ENCODE measurements at places on chromosomes 4 and X. TPM values are rescaled to one million over a fixed set of nuclear protein-coding genes. Genes with fewer than 3 reads are reported as not detected.

VGLL1 gene
- not detected for total RNA-seq

BBS12 gene
- 4.1 TPM for total RNA-seq

WNK3 gene
- 0.15 TPM for total RNA-seq

SPANXD gene
- not detected for total RNA-seq

HTN1 gene
- total RNA-seq, result not detected

BRS3 gene
- not detected for total RNA-seq

RHOH gene
- not detected for total RNA-seq

GPR50 gene
- not detected for total RNA-seq

DDIT4L gene
- 2.7 TPM for total RNA-seq

CHIC2 gene
- total RNA-seq, result 46.9 TPM

RAB33A gene
- 1.8 TPM for total RNA-seq

MAP9 gene
- 2.1 TPM for total RNA-seq

UGT2B15 gene
- not detected for total RNA-seq

TMPRSS11A gene
- not detected for total RNA-seq

AIFM1 gene
- total RNA-seq, result 27.0 TPM

AGTR2 gene
- total RNA-seq, result not detected

SSX2B gene
- total RNA-seq, result not detected

ZDHHC9 gene
- total RNA-seq, result 19.0 TPM

CYSLTR1 gene
- not detected for total RNA-seq

LRCH2 gene
- 3.2 TPM for total RNA-seq

VCX2 gene
- total RNA-seq, result not detected

HEPH gene
- total RNA-seq, result 99.5 TPM

UGT2B17 gene
- total RNA-seq, result not detected

SAGE1 gene
- not detected for total RNA-seq

DUSP9 gene
- total RNA-seq, result not detected

SPATA4 gene
- total RNA-seq, result 0.15 TPM

SH2D1A gene
- not detected for total RNA-seq

TRPC5OS gene
- total RNA-seq, result not detected

CXorf38 gene
- total RNA-seq, result 2.9 TPM

GC gene
- not detected for total RNA-seq

TREX2 gene
- total RNA-seq, result 2.9 TPM

GABRE gene
- total RNA-seq, result 22.9 TPM

C4orf36 gene
- 2.8 TPM for total RNA-seq

TENM3 gene
- 0.08 TPM for total RNA-seq

ADGRG4 gene
- not detected for total RNA-seq

TEC gene
- 0.94 TPM for total RNA-seq

CLIC2 gene
- 5.5 TPM for total RNA-seq

BLOC1S4 gene
- 16.1 TPM for total RNA-seq

LRIT3 gene
- not detected for total RNA-seq

GPR78 gene
- total RNA-seq, result 1.4 TPM

EDNRA gene
- total RNA-seq, result 5.3 TPM

SPIN2A gene
- 0.15 TPM for total RNA-seq

MAGEC1 gene
- not detected for total RNA-seq

KLHL4 gene
- total RNA-seq, result 1.1 TPM

AFP gene
- total RNA-seq, result 0.59 TPM

SPATA18 gene
- total RNA-seq, result 24.5 TPM

TRIM61 gene
- total RNA-seq, result 1.1 TPM

FAM149A gene
- 2.3 TPM for total RNA-seq

YY2 gene
- 1.1 TPM for total RNA-seq

GPRASP1 gene
- total RNA-seq, result 6.2 TPM

RBMXL3 gene
- not detected for total RNA-seq

HERC5 gene
- total RNA-seq, result 1.1 TPM

STS gene
- 1.4 TPM for total RNA-seq

HMX1 gene
- total RNA-seq, result not detected

STAP1 gene
- total RNA-seq, result not detected

CT45A10 gene
- not detected for total RNA-seq

KIAA1210 gene
- not detected for total RNA-seq

RNF212 gene
- total RNA-seq, result 0.60 TPM

GPRASP3 gene
- total RNA-seq, result 8.0 TPM

SSX2 gene
- total RNA-seq, result not detected
